ENCODE measurements at places on chromosomes 6 and 20.

DNA sequence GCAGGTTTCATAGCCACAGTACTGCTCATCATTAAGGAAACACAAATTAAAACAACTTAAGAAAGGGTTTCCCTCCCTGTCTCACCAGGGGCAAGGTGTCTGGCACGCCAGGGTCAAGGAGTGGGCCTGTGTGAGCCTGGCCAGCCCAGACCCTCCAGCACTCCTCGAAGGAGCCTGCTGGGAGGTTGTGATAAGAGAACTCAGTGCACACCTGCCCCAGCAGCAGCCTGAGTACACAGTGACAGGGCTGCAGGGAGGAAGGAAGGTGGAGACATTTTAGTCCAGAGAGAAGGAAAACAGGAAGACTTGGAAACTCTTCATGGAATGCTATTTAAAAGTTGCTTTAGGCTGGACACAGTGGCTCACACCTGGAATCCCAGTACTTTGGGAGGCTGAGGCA, 14.1 kb downstream of the NINL start:
- no peak for DNase-seq

GRCh38 chr6:166304106-166304505, 4.1 kb downstream of the PRR18 start:
- DNase-seq = no peak

GRCh38 chr20:49724408-49725223, 10.9 kb upstream of the B4GALT5 start:
- DNase-seq = no peak

- no peak for DNase-seq
Observed at GRCh38 chr20:58657262-58657661, 6.2 kb downstream of the STX16 start.

DNA sequence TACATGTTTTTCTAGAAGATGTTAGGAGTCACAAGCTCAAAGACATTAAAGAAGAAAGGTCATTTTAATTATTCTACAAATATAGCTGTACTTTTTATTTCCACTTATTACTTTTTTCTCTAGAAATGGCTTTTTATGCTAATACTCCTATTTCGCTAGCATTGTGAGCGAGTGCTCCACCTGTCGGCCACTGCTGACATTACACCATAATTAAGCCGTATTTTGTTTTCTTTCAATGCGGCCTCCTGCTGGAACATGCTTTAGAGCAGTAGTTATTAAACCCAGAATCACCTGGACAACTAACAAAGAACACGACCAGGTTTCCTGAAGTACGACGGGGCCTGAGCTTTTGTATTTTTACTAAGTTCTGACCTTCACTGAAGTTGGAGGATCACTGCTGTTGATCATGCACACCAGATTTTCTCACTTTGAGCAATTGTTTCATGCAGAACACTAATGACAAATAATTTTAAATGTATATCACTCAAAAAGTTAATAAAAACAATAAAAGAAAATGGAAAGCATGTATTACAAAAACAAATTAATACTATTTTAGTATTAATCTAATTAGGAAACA, 74.1 kb upstream of the PAK5 start:
- DNase-seq = peak; percentile 77

DNA sequence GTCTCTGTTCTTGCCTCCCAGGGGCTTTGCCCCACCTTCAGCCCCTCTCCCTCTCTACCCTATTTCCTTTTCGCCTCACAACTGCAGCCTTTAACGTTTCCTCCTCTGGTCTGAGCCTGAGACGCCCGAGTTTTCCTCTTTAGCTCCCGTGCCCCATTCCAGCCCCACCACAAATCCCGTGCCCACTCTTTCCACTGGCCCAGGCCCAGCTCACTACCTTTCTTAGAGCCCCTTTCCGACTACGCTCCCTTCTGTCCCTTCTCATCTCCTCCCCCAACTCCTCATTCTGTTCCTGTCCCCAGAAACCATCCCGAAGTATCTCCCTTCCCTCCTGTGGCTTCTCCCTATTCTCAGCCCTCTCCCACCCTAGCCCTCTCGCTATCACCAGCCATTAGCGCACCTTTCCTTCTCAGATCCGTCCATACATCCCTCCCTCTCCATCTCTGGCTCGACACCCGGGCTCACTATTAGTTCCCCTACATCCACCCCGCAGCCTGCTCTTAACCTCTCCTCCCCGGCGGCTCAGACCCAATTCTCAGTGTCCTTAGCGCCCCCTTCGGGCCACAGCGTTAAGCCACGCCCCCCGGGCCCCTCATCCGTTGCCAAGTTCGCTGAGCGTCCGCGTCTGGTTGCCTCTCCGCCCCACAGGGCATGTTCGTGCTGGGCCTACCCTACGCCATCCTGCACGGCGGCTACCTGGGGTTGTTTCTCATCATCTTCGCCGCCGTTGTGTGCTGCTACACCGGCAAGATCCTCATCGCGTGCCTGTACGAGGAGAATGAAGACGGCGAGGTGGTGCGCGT, 2.7 kb downstream of the SLC32A1 start:
- no peak for DNase-seq

- no peak for DNase-seq
Observed at GRCh38 chr6:55601120-55601519, 22.1 kb upstream of the HMGCLL1 start.

DNA sequence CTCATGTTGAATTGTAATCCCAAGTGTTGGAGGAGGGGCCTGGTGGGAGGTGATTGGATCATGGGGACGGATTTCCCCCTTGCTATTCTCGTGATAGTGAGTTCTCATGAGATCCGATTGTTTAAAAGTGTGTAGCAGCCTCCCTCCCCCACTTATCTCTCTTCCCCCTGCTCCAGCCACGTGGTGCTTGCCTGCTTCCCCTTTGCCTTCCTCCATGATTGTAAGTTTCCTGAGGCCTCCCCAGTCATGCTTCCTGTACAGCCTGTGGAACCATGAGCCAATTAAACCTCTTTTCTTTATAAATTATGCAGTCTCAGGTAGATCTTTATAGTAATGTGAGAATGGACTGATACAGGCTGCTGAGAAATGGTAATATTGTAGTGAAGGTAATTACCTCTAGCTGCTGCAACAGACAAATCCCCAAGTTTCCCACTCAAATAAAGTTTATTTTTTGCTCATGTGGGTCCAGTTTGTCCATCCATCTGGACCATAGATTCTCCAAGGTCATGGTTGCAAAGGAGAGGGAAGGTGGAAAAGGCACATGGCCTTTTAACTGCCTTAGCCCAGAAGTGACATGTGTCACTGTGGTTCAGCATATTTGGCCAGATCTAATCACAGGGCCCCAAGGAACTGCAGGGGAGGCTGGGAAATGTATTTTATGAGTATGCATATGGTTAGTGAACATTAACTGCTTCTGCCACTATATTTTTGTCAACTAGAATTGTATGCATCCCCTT, 89.2 kb downstream of the TRMT11 start:
- DNase-seq = no peak
